ENCODE measurements at places on chromosomes 2 and 18.

GRCh38 chr2:112924821-112925220, 13.9 kb downstream of the IL37 start:
- no peak for DNase-seq

DNA sequence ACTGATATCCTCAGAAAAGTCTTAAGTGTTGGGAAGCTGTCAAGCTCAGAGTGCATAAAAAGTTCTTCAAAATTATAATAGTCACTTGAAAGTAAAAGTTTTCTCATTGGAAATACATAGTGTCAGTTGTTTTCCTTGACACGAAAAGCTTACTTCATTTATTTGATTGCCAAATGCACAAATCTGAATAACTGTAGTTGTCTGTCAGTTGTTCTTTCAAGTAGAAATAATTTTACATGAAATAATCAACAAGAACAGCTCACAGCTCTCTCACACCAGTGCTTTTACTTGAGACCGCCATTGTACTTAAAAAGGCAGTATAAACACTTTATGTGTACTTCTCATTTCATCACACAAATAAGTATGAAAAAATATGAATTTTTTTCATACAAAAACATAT, 163.3 kb upstream of the NXPH2 start:
- DNase-seq: no peak

- no peak for DNase-seq
These were observed 404.3 kb downstream of the ZNF521 start for GRCh38 chr18:24947521-24948305.

DNA sequence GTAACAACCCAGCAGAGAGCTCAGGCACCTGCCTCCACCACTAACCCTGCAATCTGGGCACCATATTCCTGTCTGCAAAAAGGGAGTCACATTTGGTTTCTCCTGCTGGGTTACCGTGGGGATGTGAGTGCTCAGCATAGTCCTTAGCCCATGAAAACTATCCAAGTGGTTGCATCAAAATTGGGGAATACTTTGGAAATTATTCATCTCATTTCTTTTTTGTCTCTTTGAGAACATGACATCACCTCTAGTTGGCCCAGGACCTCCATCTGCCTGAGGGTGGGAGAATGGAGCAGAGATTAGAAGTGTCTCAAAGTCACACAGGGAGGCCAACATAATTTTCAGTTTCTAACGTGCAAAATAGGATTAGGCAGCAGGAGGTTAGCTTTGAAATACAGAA, 19.3 kb upstream of the SPP2 start:
- peak; percentile 40 for DNase-seq

- peak; percentile 11 for DNase-seq
These were observed 73.0 kb downstream of the CTNNA2 start for GRCh38 chr2:79585701-79586433.

- no peak for DNase-seq
These were observed 118.5 kb downstream of the RPIA start for GRCh38 chr2:88810017-88810416.

- DNase-seq: no peak
These were observed 26.2 kb downstream of the CFAP53 start for GRCh38 chr18:50240080-50240563.

GRCh38 chr2:190477661-190478454, 56.7 kb downstream of the NEMP2 start:
- DNase-seq: no peak

GRCh38 chr18:77127769-77128671, 4.6 kb downstream of the MBP start:
- peak; percentile 96 for DNase-seq

DNA sequence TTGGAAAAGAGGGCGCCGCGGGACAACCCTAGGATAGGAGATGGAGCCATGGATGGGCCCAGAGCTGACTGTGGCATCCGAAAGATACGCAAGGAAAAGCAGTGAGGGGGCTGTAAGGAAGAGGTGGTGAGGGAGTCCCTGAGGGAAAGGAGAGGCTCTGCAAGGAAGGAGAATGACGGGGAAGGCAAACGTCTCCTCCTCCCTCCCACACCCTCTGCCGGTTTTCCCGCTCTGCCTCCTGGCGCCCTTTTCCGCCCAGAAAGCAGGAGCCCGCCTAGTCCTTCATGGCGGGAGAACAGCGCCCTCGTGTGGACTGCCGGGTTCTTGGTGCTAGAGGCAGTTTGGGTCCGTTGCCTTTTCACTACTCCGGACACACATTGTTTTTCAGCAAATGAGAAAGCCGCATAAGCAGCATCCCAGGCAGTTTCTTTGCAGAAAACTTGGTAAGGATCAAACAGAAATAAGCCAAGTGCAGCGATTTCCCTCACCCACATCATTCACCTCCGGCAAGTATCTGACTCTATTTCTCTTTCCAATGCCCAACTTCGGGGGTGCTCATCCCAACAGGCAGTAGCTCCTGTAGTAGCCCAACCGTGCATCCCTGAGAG, 200.4 kb downstream of the INO80D start:
- DNase-seq: peak; percentile 78

GRCh38 chr18:32257084-32257785, 67.4 kb downstream of the MEP1B start:
- peak; percentile 17 for DNase-seq

DNA sequence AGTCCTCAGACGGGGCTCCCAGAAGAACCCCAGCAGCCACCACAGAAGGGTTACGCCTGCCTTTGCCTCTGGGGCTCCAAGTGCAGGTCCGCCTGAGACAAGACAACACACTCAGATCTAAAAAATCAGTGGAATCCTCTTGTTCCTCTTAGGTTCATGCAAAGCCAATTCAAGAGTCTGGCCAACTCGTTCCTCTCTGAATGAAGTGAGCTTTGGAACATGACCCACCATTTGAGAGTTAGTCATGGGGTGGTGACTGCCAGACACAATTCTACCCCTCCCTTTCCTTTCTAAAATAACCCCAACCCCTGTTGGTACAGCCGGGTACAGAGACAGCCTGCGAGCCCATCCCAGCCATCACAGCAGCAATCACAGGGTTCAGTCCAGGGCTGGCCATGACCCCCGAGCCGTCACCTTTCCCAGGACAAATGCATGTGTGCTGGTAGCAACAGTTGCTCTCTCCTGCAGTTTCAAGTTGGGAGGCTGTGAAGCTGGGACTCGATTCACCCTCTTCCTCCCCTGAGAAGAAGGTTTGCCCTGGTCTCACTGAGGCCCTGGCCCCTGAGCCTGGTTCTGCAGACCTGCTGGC, 183.1 kb upstream of the SH3BP4 start:
- no peak for DNase-seq

- peak; percentile 48 for DNase-seq
These were observed 56.4 kb upstream of the ITGB6 start for GRCh38 chr2:160256507-160256906.

- DNase-seq: peak; percentile 49
These were observed 94.0 kb downstream of the PLA2R1 start for GRCh38 chr2:159968279-159968900.

GRCh38 chr2:46181789-46182530, 115.2 kb upstream of the EPAS1 start:
- DNase-seq: no peak

GRCh38 chr18:40855661-40856060, 1099.4 kb upstream of the PIK3C3 start:
- DNase-seq: no peak

GRCh38 chr2:187748958-187749357, 194.7 kb upstream of the TFPI start:
- no peak for DNase-seq

DNA sequence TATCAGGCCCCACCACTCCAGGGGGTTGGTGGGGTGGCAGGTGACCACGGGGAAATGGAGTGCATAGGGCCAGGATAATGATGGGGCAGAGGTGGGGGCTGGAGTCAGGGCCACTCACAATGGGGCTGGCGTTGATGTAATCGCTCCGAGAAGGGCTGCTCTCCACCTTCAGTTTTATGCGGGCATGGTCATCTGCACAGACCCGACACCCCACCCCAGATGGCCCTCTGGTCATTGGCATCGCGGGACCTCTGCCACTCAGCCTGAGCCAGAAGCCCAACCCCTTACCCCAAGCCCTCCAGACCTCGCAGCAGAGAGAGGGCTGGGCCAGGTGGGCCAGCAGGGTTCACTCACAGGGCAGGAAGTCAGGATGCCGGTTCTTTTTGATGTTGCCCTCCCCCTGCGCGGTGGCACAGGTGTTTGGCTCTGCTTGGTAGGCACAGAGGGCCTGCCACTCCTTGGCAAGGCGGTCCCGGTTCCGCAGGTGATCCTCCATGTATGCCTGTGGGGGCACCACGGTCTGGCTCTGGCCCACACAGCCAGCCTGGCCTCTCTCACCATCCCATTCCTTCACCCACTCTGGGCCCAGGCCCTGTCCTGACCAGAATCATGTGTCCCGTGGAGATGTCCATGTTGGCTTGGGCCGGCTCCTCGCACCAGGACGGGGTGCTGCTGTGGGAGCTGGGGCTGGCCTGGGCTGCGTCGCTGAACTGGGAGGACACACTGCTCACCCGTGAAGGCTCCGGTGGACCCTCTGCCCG, 12.4 kb downstream of the PTPRN start:
- DNase-seq: no peak

GRCh38 chr18:72206814-72207213, 337.3 kb downstream of the CBLN2 start:
- DNase-seq: no peak

DNA sequence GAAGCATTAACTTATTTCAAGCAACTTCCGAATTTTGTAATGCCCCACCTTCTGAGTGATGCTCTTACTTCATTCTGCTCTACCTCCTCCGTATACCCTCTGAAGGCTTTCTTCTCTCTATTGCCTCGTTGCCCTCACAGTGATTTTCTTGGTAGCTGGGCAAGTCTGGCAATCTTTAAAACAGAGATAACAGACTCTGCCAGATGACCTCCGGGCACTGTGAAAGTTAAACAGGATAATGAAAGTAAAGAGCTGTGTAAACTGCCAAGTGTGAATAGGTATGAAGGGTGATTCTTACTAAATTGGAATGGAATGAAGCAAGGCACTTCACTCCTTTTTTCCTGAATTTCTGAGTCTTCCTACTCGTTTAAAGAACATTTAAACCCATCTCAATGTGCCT, 207.3 kb upstream of the GYPC start:
- no peak for DNase-seq

GRCh38 chr2:237547841-237548416, 18.4 kb upstream of the PRLH start:
- DNase-seq: no peak

GRCh38 chr18:6994771-6995430, 122.7 kb downstream of the LAMA1 start:
- DNase-seq: peak; percentile 92

DNA sequence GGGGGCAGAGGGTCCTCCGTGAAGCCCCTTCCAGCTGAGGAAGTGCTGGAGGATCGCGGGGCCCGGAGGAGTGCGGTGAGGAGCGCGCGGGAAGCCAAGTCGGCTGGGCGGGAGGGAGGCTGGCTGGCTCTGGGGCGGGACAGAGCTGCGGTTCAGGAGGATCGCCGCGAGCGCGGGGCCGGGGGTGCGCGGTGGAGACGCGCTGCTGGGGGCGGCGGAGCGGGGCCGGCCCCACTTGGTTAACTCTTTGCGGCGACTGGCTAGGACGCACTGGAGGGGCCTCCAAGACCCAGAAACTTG, 464 bp downstream of the CYBRD1 start:
- DNase-seq: no peak

DNA sequence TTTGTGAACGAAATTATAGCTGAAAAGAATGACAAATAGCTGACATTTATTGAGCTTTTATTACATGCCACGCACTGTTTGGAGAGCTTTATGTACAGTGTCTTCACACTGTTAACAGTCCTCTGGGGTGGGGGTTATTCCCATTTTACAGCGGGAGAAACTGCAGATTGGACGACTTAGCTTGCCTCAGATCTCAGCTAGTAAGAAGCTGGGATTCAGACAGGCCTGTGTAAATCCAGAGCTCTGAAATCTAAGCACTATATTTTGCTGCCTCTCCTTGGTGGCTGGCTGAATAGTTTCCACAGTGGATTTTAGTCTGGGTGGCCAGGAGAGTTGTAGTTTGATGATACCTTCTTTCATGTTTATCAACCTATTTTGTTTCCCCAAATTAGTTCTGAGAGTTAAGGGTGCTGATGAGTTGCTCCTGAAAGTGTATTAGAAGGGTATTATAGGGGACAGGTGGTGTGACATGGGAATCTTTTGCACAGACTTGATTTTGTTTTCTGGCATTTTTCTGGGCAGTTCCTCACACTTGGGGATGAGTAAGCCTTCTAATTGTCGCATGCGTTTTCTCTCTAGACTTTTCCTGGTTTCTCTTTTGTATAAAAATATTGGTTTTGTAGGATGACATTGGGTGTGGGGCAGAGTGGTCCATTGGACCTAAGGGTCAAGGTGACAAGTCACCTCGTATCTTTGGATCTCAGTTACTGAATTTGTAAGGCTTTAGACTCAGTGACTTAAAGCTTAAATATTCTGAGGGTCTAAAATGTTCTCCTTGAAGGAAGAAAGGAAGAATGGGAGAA, 1.5 kb downstream of the ACSL3 start:
- peak; percentile 47 for DNase-seq

- DNase-seq: peak; percentile 47
These were observed 36.0 kb downstream of the WDFY1 start for GRCh38 chr2:223909001-223909741.

DNA sequence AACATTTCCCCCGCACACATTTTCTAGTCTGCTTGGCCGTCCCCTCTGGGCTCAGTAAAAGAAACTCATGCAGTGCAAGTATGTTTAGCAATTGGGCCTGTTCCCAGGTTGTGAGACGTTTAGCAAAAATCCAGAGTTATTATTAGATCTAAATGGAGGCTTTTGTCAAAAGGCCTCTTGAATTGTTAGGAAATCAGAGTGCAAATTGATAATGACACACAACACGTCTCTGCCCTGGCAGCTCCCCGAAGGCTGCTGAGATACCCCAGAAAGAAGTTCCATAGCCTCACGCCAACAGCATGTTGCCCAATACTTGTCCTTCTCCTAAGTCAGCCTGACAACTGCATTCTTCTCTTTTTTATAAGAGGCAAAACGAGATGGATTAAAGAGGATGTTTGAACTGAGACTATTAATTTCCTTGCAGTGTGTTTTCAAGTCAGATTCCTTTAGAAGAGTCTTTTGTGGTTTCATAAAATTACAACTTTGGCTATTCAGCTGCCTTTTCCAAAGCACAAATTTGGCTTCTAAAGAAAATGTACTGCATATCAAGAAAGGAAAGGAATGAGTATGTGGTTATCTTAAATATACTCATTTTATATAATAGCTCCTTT, 202.2 kb downstream of the TRIB2 start:
- DNase-seq: peak; percentile 55

DNA sequence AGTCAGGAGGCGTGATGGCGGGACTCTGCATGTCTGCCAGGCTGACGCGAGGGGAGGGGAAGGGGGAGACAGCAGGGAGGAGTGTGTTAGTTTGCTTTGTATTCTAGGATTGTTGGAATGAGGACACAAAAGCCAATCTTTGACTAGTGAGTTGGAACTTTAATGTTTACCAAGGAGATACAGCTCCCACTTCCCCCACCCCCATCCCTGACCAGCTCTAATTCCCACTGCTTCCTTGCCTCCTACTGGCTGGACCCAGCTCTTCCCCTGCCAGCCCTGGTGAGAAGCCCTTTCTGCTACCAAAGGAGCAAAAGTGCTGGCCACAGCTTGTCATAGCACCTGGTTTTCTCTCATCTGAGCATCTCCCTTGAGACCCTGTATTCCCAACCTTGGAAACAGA, 84.5 kb downstream of the CELF4 start:
- DNase-seq: no peak

All from M059J (cell line).